Astrocyte of the spinal cord (primary cell): ENCODE measurements at places on chromosomes 3 and 15.

DNA sequence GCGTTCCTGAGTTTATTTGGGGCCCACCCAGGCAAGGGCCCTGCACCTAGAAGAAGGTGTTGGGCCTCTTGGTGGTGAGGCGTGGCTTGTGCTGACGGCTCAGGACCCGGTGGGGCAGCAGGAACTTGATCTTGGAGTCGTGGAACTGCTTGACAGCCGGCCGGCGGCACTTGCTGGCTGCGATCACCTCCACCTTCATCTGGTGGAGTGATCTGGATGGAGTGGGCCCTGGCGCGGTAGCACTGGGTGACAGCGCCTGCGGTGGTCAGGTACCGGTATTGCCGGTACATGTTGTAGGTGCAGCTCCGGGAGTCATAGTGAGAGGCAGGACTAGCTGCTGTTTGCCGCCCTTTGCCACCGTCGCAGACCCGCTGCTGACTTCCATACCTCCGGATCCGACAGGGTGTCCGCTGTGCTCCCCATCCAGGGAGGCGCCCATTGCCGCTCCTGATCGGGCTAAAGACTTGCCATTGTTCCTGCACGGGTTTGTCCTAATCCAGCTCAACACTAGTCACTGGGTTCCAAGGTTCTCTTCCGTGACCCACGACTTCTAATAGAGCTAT lies 136.8 kb downstream of the ANO10 start:
- no peak for DNase-seq

- no peak for DNase-seq
Observed at GRCh38 chr15:62788224-62788623, 254.3 kb upstream of the TPM1 start.

DNA sequence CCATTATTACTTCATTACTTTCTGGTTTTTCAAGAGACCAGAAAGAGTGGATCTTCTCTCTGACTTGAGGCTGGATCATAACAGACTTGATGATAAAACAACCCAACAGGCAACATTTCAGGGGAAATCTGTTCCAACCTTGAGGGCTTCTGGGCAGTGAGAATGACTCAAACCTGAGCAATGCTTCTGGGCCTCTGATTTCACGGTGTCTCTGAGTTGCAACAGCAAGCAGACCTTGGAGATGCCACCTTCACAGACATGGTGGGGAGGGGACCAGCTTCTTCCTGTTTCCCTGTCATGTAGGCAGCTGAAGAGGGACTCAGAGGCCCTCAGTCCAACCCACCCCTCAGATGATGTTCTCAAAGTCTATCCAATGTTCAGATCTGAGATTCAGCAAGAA lies 104.0 kb downstream of the ABHD5 start:
- peak; percentile 23 for DNase-seq

- DNase-seq = peak; percentile 98
Observed at GRCh38 chr3:115790759-115791158, 167.4 kb downstream of the GAP43 start.

DNA sequence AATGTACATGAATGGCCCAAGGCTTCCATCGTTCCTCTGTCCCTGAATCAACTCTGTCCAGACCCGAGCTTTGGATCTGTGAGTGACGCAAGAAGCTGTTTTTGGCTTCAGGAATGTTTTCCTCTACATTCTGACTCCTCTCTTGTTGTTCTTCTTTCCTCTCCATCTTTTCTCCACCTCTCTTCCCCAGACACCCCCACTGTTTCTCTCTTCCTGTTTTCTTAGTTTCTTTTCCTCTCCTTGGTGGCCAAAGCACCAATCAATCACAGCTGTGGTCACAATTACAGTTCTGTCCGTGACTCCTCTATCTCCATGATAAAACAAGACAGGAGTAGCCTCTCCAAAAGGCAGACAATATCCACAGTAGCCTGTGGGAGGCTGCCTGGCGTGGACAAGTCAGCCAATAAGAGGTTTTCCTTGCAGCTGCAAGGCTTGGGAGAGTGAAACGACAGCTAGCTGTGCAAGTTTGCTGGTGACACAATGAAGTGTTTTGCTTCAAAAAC lies 4.9 kb upstream of the TMEM212 start:
- peak; percentile 86 for DNase-seq

GRCh38 chr15:70276401-70276800 lies 178.7 kb upstream of the TLE3 start:
- DNase-seq = no peak

DNA sequence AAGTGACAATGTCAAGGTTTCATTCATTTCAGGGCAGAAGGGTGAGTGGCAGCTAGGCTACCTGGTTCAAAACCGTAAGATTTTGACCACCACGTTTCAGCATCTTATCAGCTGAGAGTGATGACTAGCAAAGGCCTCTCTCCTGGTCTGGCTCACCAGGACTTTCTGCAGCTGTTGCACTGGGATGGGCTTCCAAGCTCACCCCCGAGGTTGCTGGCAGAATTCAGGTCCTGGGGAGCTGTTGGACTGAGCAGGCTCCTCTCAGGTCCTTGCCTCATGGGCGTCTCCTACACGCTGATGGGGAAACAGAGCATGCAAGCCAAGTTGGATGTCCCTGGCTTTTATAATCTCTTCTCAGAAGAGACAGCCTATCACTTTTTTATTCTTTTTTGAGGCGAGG lies 88.8 kb upstream of the RNU6-1 start:
- DNase-seq = no peak

DNA sequence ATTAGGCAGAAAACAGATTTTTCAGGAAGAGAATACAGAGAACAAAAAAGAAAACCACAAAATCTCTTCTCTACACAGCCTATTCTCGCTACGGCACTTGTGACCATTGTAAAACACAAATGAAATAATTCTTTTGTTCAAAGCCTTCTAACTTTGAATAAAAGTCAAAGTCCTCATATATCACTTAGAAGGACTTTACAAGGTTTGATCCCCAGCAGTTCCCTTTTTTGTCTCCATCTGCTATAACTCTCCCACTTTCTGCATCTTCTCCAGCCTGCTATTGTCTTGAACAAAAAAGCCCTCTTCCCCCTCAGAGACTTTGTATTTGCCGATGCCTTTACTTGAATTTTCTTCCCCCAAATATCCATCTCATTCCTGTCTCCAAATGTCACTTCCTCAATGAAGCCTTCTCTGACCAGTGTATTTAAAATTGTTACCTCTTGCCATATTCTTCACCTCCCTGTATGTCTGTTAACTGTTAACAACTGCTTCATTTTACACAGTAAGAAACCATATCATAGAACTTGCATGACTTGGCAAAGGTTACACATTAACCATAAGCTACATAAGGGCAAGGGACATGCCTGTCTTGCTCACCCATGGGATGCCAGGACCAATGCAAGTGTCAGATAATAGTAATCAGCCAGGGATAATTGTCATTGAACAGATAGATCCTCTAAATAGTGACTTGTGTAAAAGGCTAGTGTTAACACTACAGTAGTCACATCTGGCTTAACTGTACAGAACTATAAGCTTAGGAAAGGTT lies 122.4 kb downstream of the CBLB start:
- DNase-seq = no peak

DNA sequence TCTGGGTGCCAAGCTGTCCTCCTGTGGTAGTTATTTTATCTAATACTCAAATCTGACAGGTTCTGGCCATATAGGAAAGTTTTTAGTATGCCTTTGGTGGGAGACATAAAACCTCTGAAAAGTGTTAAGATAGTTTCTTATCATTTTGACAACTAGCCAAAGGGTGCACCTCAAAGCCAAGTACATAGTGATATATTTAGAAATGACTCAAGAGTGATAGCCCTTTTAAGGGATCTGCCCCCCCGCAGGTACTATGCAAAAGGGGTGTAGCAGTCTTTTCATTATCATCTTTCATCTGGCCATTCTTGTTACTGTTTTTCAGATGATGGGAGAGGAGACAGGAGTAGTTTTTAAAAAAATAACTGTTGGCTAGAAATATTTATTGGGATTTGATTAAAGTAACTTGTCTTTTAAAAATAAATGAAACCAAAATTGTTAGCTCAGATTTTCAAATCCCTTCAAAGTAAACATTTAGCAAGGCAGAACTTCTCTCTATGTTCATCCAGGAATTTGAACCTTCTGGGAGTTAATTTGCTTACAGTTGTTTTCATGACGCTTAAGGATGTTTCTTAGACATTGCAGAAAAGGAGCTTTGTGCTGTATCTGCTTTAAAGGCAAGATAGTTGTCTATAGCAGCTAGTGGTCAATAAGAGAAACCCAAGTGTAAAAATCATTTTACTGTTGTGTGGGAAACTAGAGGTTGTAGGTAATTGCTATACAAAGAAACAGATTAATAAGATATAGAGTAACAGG lies 5.1 kb downstream of the PHLDB2 start:
- no peak for DNase-seq

GRCh38 chr3:65729555-65729954 lies 309.2 kb downstream of the MAGI1 start:
- peak; percentile 95 for DNase-seq

- DNase-seq = no peak
Observed at GRCh38 chr15:60889006-60889405, 340.1 kb downstream of the RORA start.

GRCh38 chr3:105970283-105970682 lies 101.5 kb upstream of the CBLB start:
- peak; percentile 48 for DNase-seq

GRCh38 chr3:126340596-126340942 lies 16.6 kb downstream of the KLF15 start:
- no peak for DNase-seq
